Sciatic nerve (tissue), 2 donors: ENCODE measurements at places on chromosomes 11 and 22.

GRCh38 chr11:114953039-114953438 is 274.7 kb downstream of the NXPE2 start:
- DNase-seq = no peak

DNA sequence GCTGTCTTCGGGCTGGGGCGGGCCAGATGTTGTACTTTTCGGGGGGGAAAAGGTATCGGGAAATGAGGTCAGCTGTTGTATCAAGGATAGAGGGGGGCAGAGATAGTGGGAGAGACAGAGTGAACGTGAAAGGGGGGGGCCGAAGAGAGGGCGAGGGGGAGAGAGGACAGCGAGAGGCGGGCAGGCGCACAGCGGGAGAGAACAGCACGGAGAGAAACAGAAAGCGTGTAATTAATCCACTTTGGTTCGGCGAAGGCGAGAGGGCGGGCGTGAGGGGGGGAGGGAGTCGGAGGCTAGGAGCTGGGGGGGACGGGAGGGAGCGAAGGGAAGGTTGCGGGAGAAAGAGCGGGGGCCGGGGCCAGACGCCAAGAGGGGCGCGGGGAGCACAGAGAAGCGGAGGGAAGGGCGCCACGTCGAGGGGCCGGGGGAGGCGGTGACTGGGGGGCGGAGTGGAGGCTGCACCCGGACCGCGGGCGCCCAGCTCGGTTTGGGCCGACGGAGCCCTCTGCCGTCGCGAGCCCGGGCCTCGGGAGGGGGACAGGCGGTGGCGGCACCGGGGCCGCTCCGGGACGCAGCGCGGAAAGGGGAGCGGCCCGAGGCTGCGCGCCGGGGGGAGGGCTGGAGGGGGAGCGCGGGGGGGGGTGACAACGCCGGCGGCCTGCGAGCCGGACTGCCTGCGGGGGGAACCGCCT is 612 bp downstream of the IGF2 start:
- DNase-seq = no peak

DNA sequence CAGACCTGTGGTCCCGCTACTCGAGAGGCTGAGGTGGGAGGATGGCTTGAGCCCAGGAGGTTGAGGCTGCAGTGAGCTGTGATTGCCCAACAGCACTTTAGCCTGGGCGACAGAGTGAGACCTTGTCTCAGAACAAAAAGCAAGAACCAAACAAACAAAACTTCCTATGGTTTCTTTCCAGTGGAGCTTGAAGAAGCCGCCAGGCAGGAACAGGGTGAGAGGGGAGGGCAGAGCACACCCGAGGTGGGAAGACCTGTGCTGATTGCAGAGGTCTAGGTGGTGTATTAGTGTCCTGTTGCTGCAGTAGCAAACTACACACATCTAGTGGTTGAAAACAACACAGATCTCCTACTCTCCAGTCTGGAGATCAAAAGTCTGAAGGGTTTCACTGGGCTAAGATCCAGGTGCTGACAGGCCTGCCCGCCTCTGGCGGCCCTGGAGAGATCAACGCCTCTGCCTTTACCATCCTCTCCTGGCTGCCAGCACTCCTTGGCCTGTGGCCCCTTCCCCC is 10.5 kb downstream of the ARHGEF17 start:
- DNase-seq = no peak

- no peak for DNase-seq
These were observed 93.4 kb upstream of the BIRC3 start for GRCh38 chr11:102223859-102224258.

GRCh38 chr22:42299586-42300258 is 29.3 kb upstream of the TCF20 start:
- no peak for DNase-seq

GRCh38 chr11:70048279-70049024 is 29.7 kb upstream of the ANO1 start:
- DNase-seq = no peak

GRCh38 chr11:7668911-7669310 is 4.4 kb downstream of the CYB5R2 start:
- DNase-seq = no peak
